Epithelial cell of esophagus (primary cell): ENCODE measurements at places on chromosomes 4 and X.

DNA sequence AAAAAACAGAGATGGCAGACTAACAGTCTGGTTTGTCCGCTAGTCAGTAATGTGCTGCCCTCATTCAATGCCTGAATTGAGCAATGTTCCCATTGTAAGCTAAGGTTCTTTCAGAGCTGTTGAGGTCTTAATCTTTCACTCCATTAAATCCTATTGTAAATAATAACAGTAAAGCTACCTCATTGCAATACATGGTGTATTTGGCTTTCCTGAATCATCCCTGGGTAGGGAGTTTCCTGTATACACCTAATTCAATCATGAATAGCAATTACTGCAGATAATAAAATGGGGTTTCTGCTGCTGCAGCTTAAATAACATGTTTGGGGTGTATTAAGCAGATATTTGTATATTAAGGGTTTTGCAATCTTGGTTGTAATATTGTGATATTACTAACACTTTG, 1100.2 kb upstream of the INTU start:
- DNase-seq, result peak; percentile 26

GRCh38 chrX:65702956-65703355, 35.5 kb downstream of the MSN start:
- no peak for DNase-seq

GRCh38 chr4:26731351-26732035, 129.1 kb upstream of the STIM2 start:
- DNase-seq, result peak; percentile 42

- peak; percentile 60 for DNase-seq
These were observed 404.9 kb downstream of the ZNF674 start for GRCh38 chrX:46140272-46140671.

GRCh38 chr4:124980276-124980752, 267.8 kb upstream of the ANKRD50 start:
- peak; percentile 64 for DNase-seq

- DNase-seq, result peak; percentile 78
These were observed 100.2 kb downstream of the LNX1 start for GRCh38 chr4:53490965-53491622.

DNA sequence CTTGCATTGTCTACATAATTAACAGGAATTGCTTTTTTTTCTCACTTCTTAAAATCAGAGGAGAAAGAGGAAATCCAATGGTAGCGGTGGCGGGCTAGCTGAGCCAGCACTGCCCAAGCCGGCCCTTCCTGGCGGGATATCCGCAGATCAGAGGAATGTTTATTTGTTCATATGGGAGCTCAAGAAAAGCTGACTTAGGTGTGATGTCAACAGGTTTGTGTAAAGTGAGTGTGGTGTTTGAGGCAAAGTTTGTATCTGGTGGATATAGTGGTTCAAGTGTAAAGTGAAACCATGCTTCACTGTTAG, 466 bp upstream of the SLC39A8 start:
- DNase-seq, result no peak

DNA sequence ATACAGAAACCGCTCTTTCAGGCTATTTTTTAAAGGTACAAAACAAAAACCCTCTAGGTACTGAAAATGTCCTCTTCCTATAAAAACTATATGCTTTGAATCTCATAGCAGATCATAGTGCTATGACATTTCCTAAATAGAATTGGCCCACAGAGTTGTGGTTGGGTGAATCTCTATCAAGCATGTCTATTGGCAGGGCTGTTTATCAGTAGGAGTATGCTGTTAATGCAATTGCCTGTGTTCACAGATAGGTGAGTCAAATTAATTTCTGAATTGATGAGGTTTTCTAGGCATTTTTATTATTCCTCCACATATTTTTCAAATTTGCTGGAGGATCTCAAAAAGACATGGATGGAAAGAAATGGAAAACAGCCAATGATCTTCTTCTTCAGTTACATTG, 73.9 kb downstream of the QRFPR start:
- peak; percentile 5 for DNase-seq

DNA sequence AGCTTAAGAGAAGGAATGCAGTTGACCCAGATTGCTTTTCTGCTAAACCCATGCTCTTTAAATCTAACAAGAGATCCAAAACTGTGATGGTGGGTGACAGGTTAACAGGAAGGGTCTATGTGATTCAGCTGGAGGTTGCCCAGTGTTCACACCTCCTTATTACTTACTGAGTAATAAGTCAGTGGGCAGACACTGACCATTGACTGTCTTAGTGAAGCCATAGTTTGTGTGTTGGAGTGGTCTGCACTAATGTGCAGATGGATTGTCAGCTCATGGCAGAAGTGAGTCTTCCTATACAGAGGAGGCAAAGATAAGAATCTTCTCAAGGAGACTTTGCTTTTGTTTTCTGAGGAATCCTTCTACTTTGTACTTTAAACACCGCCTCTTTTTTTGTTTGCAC, 15.2 kb upstream of the RUFY3 start:
- no peak for DNase-seq

DNA sequence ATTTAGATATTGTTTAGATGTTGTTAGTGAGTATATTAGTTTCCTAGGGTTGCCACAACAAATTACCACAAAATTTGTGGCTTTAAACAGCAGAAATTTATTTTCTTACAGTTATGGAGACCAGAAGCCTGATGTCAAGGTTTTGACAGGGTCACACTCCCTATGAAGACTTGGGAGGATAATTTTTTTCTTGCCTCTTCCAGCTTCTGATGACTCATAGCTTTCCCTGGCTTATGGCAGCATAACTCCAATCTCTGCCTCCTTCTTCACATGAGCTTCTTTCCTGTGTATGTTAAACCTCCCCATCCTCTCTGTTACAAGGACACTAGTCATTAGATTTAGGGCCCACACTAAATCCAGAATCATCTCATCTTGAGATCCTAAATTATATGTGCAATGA, 20.9 kb upstream of the RAB40A start:
- DNase-seq, result peak; percentile 40

DNA sequence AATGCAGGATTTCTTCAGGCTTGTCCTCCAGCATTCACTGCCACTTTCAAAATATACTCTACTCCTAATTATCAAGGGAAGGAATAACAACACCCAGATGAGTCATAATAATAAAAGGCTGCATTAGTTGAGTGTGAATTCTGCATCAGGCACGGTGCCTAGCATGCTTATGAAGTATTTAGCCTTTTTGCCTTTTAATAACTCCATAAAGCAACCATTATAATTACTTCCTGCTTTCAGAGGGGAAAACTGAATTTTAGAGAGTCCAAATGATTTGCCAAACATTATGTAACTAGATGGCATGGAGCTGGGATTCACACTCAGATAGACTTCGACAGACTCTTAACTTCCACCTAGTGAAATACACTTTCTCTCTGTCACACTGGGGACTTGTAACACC, 2365.5 kb downstream of the PCDH7 start:
- DNase-seq, result no peak

DNA sequence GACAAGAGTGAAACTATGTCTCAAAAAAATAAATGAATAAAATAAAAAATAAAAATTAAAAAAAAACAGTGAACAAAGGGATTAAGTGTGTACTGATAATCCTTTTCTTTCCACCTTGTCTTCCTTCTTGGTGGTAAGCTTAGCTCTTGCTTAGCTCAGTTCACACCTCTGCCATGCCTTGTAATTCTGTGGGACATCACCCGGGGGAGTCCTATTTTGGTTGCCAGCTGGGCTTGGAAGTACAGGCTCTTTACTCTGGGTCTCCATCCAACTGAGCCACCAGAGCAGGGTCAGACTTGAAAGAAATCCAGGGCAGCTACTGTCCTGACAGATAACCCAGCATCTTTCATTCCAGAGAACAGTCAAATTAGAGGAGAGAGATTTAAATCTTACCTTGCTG, 204.2 kb upstream of the TEX13A start:
- DNase-seq, result no peak

DNA sequence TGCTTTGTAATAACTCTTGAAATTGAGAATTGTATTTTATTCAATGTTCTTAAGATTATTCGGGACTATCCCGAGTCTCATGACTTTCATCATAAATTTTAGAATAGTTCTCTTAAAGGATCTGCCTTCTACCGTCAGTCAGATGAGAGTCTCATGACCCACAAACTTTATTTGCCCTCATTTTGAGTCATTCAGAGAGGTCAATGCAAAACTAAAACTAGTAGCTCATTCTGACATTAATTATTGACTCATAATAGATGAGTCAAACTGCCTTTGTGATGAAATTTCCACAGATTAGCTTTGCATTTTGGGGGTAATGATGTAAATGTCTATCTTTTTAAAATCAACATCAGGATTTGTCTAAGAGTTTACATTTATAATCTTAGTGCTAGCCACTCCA, 1527.3 kb downstream of the TECRL start:
- peak; percentile 0 for DNase-seq

DNA sequence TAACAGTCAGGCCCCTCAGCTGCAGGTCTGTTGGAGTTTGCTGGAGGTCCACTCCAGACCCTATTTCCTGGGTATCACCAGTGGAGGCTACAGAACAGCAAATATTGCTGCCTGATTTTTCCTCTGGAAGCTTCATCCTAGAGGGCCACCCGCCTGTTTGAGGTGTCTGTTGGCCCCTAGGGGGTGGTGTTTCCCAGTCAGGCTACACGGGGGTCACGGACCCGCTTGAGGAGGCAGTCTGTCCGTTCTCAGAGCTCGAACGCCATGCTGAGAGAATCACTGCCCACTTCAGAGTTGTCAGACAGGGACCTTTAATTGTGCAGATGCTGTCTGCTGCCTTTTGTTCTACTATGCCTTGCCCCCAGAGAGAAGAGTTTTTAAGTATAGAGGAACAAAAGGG, 160.8 kb downstream of the DKK2 start:
- DNase-seq, result no peak

GRCh38 chr4:38928974-38929373, 61.4 kb downstream of the FAM114A1 start:
- DNase-seq, result no peak

GRCh38 chr4:185838514-185839193, 26.7 kb upstream of the SORBS2 start:
- peak; percentile 22 for DNase-seq

DNA sequence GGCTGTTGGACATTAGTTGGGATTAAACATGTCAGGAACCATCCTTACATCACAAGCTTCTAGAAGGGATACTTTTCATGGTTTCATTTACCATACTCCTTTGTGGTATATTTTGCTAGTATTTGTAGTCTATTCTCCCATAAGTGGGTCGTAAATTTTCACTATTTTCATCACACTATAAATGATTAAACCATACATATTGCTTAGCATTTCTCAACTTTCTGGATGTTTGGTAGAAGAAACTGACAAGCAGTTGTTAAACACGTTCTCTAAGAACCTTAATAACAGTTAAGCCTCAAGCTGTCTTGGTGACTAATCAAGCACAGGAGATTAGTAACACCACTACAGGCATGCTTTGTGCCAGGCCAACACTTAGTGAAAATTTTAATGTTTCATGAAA, 375.5 kb downstream of the NAF1 start:
- peak; percentile 59 for DNase-seq

DNA sequence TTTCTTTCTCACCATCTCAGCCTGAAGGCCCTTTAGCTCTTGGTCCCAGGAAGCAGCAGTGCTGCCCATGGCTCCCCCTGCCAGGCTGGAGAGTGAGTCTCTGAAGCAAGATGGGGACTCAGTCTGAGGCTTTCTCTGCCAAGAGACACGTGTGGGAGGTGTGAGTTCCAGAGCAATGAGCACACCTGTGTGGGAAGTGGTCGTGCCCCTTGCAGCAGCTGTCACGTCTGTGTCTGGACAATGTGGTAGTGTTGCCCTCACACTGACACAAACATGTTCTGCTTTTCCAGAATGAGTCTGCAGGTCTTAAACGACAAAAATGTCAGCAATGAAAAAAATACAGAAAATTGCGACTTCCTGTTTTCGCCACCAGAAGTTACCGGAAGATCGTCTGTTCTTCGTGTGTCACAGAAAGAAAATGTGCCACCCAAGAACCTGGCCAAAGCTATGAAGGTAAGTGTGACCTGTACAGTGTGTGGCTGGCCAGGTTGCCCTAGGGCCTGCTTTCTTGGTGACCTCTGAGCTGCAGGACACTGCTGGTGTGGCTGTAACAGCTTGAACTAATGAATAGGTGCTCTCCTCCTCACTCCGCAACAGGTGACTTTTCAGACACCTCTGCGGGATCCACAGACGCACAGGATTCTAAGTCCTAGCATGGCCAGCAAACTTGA, 1.9 kb downstream of the TACC3 start:
- no peak for DNase-seq

DNA sequence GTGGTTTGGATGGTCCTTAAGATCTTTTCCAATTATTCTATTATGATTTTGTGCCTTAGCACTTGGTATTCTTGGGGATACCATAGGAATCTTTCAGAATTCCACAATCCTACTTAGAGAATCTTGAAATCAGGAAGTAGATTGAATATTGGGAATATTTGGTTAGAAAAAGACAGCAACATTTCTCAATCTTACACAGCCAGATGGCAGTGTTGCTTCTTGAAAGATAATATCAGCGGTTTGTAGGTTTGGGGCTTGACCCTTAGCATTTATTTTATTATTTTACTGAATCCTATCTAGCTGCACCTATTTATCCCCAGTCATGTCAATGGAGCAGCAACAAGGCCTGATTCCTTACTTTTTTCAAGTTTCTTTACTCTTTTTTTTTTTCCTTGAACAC, 28.6 kb downstream of the MAGEB1 start:
- peak; percentile 26 for DNase-seq

DNA sequence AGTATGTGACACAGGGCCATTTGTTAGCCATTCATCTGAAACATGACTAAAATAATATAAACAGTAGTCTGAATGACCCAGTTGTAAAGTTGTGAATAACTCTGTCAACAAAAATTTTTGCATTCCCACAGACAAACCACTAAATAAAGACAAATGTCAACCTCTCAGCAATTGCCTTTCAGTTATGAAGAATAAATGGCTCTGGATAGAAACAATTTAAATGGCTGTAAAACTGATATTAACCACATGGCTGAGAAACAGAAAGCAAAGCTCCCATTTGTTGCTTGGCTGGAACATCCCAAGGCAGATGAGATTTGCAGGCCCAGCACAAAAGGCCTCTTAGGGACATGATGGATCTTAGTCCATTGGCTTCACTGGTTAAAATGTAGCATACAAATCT, 296.3 kb downstream of the GALNTL6 start:
- DNase-seq, result no peak

GRCh38 chr4:125283707-125284279, 31.0 kb upstream of the FAT4 start:
- peak; percentile 58 for DNase-seq

DNA sequence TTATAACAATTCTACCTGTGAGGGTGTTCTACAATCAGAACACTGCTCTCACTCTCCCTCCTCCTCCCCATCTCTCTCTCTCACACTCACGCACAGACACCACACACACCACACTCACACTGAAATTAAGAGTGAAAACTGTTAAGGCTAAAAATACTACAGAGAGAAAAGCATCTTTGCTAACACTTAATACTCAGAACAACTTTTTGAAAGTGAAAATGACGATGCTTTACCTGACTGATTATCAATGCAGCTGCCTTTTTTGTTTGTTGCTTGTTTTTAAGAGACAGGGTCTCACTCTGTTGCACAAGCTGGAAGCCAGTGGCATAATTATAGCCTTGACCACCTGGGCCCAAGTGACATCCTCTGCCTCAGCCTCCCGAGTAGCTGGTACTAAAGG, 222.4 kb downstream of the APBB2 start:
- DNase-seq, result no peak

- peak; percentile 44 for DNase-seq
These were observed at the start of gene CC2D2A for GRCh38 chr4:15469402-15470127. Gene CC2D2A (plus strand): TSS chr4:15469882. CDS start chr4:15475933, 6,051 bp downstream.
